Activated CD4-positive, CD25-positive, alpha-beta regulatory T cell (primary cell): ENCODE measurements at places on chromosomes 5 and 9.

DNA sequence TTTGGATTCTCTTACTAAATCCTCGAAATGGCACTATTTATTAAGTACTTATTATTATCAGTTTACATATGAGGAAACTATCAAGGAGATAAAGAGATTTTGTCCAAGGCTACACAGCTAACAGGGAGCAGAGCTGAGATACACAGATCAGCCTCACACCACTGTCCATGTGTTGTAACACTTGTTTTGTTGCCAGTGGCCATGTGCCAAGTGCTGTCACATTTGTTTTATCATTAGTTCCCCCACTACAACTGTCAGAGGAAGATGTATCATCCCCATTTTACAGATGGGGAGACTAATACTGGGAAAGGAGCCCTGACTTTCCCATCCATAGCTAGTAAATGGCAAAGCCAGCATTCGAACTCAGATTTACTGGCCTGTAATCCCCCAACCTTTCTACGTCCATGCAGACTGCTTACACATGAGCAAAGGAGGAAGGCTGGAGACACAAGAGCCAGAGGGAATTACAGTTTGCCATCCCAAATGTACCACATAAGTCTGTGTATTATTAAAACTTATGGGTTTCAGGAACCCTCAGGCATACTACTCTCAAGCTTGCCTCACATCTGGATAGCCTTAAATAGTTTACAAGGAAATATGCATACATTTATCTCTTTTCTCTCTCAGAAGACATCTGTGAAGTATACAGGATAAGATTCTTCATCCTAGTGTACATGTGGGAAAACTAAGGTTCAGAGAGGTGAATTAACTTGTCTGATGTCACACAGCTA, 25.1 kb downstream of the PAPPA start:
- DNase-seq = no peak

DNA sequence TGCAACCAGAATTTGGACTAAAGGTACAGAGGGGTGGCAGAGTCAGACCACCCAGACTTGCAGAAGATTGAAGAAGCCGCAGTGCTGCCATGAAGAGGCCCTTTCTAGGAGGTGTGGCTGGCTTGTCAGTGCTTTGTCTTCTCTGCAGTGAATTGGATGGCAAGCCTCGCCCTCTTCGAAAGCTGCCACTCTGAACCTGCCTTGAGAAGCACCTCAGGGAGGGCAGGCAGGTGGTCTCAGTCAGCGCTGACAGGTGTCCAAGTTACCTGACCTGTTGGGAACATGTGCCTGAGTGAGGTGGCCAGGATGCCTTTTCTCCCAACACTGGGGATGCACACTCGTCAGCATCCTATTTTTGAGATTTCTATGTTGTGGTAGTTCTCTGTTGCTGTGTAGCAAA, 6.2 kb downstream of the TENT4A start:
- no peak for DNase-seq

GRCh38 chr5:143898916-143899591, 87.1 kb downstream of the HMHB1 start:
- DNase-seq = no peak

DNA sequence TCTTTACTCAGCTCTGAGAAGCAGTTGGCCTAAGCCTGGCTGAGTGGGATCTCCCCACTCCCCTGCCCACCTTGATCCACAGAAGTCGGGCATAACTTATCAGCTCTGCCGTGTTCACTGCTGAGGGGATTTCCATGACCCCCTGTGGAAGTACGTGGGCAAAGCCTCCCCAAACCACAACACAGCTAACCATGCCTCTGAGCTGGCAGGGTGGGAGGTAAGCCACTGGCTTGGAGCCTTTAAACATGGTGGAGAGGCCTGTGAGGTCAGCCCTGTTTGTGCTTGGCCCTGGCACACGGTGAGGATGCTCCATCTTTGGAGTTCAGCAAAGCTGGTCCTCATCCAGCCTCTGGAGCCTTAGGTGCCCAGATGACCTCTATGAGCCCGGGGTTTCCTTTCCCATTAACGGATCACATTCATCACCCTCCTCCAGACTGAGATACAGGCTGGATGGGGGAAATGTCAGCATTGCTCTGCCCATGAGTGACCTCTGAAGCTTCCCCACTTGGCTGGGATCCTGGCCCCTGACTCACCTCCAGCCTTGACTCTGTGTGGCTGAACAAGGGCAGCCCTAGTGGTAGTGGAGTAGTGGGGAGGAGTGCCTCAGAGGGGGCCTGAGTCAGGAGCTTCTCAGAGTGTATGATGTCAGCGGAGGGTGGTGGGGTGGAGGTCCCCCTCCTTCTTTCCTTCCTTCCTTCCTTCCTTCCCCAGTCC, 6.2 kb downstream of the PDLIM4 start:
- DNase-seq = no peak

DNA sequence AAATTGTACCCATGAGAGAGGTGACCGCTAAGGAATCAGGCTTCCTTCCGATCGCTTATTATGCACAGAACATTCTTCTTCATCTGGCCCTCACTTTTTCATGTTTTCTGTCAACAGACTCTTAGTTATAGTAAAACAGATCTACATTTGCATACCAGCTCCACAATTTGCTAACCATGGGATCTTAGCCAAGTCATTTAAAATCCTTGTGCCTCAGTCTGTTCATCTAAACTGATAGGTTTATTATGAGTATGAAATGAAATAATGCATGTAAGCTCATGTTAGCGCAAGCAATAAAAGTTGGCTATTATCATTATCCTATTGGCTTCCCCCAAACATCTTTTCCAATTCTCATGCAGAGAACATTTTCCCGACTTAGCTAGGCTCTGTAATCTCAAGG, 42.3 kb downstream of the FGF1 start:
- DNase-seq = no peak

DNA sequence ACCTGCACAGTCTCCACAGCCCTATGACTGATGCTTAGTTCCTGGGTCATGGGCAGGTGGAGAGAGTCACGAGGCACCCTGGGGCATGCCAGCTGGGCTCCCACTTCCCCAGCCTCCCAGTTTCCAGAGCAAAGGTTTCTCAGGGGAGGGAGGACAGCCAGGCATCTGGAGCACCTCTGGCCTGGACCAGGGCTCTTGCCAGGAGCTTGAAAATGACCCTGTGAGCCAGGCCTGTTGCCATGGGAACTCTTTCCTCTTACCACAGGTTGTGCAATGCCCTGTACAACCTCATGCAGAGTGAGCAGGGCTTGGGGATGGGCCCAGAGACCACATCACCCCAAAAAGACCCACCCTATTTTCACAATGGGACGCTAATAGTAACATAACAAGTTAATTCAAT, 113.1 kb downstream of the PSD2 start:
- DNase-seq = no peak

DNA sequence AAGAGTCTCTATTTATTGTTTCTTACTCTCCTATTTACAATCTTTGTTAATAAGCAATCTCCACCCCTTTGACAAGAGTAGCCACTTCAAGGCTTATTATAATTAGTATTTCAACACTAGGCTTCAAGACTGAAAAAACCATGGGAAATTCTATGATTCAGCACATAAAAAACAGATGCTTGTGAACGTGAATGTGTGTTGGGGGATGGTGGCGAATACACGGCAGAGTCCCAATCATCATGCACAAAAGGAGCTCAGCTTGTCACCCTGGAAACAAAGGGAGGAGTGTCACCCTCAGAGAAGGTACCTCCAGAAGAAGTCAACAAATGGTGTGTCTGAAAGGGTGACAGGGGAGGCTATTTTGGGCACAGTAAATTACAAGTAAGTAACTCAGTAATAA, 157.2 kb upstream of the RETREG1 start:
- DNase-seq = no peak

DNA sequence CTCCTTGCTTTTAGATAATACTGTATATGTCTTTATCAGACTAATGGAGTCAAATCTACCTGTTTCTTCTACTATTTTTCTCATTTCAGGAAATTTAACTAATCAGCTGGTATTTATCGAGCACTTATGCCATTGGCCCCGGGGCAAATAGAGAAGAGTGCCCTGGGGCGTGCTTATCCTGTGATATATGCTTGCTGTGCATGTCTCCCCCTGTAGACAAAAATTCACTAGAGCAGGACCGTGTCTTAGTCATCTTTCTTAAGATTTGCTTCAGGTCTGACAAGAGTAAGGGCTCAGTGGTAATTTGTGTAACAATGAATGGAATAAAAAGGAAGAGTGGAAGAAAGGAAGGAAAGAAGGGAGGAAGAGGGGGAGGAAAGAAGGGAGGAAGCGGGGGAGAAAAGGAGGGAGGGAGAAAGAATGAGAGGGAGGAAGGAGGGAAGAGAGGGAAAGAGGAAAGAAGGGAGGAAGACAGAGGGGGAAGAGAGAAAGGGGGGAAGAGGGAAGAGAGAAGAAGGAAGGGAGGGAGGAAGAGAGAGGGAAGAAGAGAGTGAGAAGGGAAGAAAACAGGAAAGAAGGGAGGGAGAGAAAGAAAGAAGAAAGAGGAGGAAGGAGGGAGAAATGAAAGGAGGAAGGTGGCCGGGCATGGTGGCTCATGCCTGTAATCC, 295.7 kb upstream of the PANK3 start:
- no peak for DNase-seq

- DNase-seq = no peak
Observed at GRCh38 chr9:35658968-35659220, 802 bp downstream of the CCDC107 start.

- DNase-seq = no peak
Observed at GRCh38 chr9:19493174-19493811, 84.5 kb downstream of the ACER2 start.

GRCh38 chr5:396531-396961, 46.4 kb upstream of the EXOC3 start:
- no peak for DNase-seq

DNA sequence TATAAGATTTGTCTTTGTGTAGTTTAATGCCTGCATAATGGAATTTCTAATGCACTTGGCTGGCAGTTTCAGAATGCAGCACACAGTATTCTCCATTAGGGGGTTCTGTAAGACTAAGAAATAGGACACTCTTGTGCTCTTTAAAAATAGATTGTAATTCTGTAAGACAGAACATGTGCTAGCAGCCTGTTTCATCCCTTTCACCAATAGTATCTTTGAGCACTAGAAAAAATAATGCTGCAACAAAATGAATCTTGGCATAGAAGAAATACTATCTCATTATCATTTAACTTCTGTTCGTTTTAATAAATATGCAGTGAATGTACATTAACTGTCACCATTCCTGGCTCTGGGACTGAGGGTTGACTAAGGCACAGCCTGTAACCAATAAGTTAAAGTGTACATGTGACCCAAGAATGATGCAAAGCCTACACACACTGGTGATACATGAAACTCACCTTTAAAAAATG, 23.8 kb upstream of the ZNF622 start:
- no peak for DNase-seq

- DNase-seq = no peak
Observed at GRCh38 chr5:171595801-171596231, 176.4 kb downstream of the FGF18 start.

DNA sequence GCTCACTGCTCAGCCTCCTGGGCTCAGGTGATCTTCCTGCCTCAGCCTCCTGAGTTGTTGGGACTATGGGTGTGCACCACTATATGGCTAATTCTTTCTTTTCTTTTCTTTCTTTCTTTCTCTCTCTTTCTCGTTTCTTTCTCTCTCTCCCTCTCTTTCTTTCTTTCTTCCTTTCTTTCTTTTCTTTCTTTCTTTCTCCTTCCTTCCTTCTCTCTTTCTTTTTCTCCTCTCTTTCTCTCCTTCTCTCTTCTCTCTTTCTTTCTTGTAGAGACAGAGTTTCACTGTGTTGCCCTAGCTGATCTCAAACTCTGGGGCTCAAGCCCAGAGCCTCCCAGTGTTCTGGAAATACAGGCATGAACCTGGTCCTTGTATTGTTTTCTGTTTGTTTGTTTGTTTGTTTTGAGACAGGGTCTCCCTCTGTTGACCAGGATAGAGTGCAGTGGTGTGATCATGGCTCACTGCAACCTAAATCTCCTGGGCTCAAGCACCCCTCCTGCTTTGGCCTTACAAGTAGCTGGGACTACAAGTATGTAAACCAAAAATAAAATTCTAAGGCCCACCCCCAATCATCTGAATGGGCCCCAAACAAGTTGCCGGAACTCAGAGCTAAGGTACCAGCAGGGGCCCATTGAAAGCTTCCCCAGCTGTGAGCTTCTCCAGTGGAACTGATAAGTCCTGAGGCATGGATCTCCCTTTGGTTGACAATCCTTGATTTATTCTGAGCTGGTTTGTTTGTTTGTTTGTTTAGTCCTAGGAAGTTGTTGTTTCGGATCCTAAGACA, 11.9 kb upstream of the BTF3 start:
- DNase-seq = no peak

- no peak for DNase-seq
Observed at GRCh38 chr9:101674165-101674564, 64.3 kb downstream of the GRIN3A start.

GRCh38 chr5:136749016-136749415, 383.7 kb upstream of the TRPC7 start:
- no peak for DNase-seq

DNA sequence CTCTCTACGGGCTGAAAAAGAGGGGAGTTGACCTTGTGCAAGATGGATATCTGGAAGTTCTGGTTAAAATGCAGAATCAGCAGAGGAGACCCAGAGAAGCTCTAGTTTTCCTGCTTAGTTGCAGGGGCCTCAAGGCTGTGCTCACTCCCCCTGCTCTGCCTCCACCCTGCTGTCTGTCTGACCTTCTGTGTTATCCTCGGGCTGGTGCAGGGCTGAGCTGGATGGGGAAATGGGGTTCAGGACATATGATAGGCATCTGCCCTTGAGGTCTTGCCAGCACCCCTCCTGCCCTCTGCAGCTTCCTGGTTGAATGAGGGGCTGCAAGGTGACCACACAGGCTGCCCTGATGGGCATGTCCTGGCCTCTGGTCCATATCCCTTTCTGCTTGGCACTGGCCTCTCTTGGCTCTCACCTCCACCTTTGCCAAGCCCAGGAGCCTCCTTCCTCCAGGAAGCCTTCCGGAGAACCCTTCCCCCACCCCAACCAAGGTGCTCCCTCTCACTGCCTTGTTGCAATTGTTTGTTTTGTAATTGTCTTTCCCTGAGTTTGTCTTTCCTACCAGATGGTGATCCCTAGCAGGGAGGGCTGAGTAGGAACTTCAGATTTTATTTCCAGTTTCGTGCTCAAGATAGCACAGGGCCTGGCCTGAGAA, 1.3 kb downstream of the TMEM268 start:
- no peak for DNase-seq

DNA sequence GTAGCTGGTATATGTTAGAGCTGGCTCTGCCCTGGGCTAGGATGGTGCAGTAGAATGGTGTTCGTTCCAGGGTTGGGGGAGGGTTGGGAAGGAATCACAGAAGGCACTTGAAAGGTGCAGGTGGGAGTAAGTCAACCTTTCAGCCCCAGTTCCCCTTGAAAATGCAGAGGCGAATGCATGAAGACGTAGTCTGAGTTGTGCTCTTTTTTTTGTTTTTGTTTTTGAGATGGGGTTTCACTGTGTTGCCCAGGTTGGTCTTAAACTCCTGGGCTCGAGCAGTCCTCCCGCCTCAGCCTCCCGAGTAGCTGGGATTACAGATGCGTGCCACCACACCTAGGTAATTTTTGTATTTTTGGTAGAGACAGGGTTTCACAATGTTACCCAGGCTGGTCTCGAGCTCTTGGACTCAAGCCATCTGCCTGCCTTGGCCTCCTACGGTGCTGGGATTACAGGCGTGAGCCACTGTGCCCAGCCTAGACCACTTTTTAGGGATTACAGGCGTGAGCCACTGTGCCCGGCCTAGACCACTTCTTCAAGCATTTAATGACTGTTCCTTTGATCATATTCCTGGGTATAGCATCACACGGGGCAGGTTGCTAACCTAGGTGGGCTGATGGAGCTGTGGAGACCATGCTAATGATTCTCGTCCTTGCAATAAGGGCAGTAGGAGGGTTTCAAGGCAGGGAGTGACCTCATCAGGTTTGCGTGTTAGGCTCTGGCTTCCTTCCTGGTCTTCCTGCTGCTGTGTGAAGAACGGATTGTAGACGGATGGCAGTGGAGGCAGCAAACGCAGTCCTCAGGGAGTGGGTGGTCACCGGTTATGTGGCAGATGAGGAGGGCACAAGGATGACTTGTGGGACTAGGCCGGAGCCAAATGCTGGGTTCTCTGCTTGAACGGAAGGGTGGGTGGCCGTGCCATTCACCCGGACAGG, 13.7 kb downstream of the EHMT1 start:
- DNase-seq = no peak
